ENCODE measurements at places on chromosomes 11 and 22.

DNA sequence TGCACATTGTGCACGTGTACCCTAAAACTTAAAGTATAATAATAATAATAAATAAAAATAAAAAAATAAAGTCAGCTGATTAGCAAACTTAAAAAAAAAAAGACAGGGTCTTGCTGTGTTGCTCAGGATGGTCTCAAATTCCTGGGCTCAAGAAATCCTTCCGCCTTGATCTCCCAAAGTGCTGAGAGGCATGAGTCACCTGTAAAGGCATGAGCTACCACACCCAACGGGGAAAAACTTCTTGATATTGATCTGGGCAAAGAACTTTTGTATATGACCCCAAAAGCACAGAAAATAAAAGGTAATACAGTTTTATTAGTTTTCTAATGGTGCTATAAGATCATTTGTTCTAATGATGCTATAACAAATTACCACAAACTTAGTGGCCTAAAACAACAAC is 46.1 kb downstream of the ENTHD1 start:
- no peaks in the 10 kb centered on the region for H3K4me1 ChIP-seq
- no peaks in the 10 kb centered on the region for H3K27me3 ChIP-seq

GRCh38 chr11:93668171-93668570 is 6.7 kb downstream of the CEP295 start:
- H3K27me3 ChIP-seq = no peaks in the 10 kb centered on the region
- no peak overlapping the region for H3K27ac ChIP-seq
- DNase-seq = no peak
- H3K4me3 ChIP-seq = no peak overlapping the region
- no peaks in the 10 kb centered on the region for H3K4me1 ChIP-seq

GRCh38 chr11:269146-269890 is 8.9 kb upstream of the NLRP6 start:
- H3K36me3 ChIP-seq = no peaks in the 10 kb centered on the region
- peaks cover 22% of the 10 kb centered on the region for H3K4me1 ChIP-seq
- H3K27me3 ChIP-seq = no peaks in the 10 kb centered on the region
- peak overlapping the region; percentile 78 for H3K27ac ChIP-seq

- H3K27ac ChIP-seq = peak overlapping the region; percentile 76
- peaks cover 50% of the 10 kb centered on the region for H3K4me1 ChIP-seq
- DNase-seq = peak; percentile 52
- no peaks in the 10 kb centered on the region for H3K27me3 ChIP-seq
- peak overlapping the region; percentile 72 for H3K4me3 ChIP-seq
These were observed 528 bp upstream of the ARRB1 start for GRCh38 chr11:75351791-75352587.

DNA sequence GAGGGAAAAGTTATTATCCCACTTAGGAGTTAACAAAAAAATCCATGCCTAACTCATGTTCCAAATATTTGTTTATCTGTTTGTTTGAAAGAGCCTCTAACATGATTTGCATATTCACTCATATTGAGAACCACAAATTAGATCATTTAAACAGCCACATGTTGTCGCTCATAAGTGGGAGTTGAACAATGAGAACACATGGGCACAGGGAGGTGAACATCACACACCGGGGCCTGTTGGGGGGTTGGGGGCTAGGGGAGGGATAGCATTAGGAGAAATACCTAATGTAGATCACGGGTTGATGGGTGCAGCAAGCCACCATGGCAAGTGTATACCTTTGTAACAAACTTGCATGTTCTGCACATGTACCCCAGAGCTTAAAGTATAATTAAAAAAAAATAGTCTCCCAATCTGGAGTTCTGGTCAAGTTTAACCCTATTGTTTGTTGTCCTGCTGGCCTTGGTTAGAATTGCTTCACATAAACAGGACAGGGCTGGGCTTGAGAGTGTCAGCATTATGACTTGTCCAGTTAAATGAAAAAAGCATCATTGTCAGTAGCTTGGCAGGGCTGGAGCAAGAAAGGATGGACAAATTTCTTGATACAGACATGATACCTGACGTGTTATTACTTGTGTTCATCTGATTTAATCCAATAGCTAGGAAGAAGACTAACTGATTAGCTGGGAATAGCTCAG is 57.8 kb upstream of the PSMA1 start:
- H3K4me1 ChIP-seq = peaks cover 44% of the 10 kb centered on the region
- H3K27ac ChIP-seq = peak overlapping the region; percentile 52
- no peaks in the 10 kb centered on the region for H3K36me3 ChIP-seq
- H3K27me3 ChIP-seq = no peaks in the 10 kb centered on the region
- no peak for DNase-seq
- peak overlapping the region; percentile 13 for H3K4me3 ChIP-seq

DNA sequence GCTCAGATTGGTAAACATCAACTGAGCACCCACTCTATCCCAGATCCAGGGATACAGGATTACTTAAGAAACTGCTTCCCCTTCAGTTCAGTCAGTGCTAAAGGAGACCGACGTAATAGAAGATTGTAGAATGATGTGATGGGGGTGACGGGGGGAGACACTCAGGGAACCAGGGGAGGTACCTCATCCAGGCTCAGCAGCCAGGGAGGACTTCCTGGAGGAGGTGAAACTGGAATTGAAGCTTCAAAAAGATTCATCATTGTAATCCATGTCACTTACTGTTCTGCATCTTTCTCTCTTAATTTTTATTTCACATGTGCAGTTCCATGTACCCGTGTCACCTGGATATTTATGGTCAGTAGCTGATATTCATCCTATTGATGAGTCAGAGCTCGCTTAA is 19.1 kb upstream of the TEF start:
- H3K27ac ChIP-seq = no peak overlapping the region
- DNase-seq = no peak
- H3K36me3 ChIP-seq = no peaks in the 10 kb centered on the region
- peaks cover 4% of the 10 kb centered on the region for H3K4me1 ChIP-seq

GRCh38 chr11:43943931-43944751 is 1.7 kb downstream of the C11orf96 start:
- H3K27ac ChIP-seq = no peak overlapping the region
- H3K36me3 ChIP-seq = no peaks in the 10 kb centered on the region
- peaks cover 8% of the 10 kb centered on the region for H3K4me1 ChIP-seq
- no peak for DNase-seq

- H3K36me3 ChIP-seq = no peaks in the 10 kb centered on the region
- H3K27ac ChIP-seq = peak overlapping the region; percentile 69
These were observed 3.8 kb downstream of the RSPH14 start for GRCh38 chr22:23137905-23138561.

DNA sequence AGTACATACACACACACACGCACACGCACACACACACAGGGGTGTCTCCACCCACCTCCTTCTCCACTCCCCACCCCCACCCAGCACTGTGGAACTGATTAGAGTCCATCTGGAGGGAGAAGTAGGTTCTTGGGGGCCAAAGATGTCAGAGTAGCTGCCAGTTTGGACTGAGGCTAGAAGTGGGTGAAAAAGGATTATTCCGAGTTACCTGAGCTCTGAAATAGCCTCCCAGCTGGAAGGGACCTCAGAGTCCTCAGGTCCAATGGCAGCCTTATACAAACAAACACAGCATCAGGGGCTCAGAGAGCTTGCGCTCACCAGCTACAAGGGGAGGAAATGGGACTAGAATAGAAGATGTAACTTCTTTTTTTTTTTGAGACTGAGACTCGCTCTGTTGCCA is 20.8 kb downstream of the IL10RA start:
- H3K4me3 ChIP-seq = peak overlapping the region; percentile 3
- H3K27me3 ChIP-seq = no peaks in the 10 kb centered on the region
- H3K36me3 ChIP-seq = no peaks in the 10 kb centered on the region
- H3K27ac ChIP-seq = no peak overlapping the region

- DNase-seq = no peak
- no peak overlapping the region for H3K27ac ChIP-seq
- peaks cover 5% of the 10 kb centered on the region for H3K27me3 ChIP-seq
- H3K4me1 ChIP-seq = peaks cover 27% of the 10 kb centered on the region
- H3K4me3 ChIP-seq = no peak overlapping the region
These were observed 11.2 kb downstream of the RTN4RL2 start for GRCh38 chr11:57471496-57471895.

DNA sequence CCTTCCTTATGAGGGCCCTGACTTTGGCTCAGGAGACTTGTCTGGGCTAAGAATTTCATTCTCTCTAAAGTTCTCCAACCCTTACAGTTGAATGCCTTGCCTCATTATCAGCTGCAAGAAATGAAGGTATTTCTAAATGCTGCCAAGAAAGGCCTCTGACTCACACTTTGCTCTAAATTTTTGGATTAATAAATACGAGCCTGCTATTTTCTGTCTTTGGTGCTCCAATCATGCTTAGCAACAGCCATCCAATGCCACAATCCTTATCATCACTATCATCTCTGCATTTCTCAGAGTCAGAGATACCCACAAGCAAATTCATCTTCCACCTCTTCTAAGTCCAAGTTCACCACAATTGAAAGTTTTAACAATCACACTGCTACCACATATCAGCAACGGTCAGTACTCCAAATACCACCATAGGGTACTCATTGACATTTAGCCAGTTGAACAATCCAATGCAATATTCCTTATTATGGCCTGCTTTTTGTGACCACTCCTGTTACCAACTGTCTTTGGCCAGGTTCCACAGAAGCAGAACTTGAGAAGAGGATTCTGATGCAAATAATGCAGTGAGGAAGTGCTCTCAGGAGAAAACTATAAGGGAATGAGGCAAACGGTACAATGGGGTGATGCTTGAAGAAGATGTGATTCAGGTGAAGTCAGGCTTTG is 5.7 kb downstream of the PATE2 start:
- no peak overlapping the region for H3K27ac ChIP-seq
- H3K4me3 ChIP-seq = no peak overlapping the region
- DNase-seq = no peak
- no peaks in the 10 kb centered on the region for H3K4me1 ChIP-seq

- H3K27me3 ChIP-seq = no peaks in the 10 kb centered on the region
- no peaks in the 10 kb centered on the region for H3K36me3 ChIP-seq
- H3K4me3 ChIP-seq = no peak overlapping the region
- H3K27ac ChIP-seq = no peak overlapping the region
- DNase-seq = no peak
These were observed 51.9 kb downstream of the SLC1A2 start for GRCh38 chr11:35367491-35367890.

DNA sequence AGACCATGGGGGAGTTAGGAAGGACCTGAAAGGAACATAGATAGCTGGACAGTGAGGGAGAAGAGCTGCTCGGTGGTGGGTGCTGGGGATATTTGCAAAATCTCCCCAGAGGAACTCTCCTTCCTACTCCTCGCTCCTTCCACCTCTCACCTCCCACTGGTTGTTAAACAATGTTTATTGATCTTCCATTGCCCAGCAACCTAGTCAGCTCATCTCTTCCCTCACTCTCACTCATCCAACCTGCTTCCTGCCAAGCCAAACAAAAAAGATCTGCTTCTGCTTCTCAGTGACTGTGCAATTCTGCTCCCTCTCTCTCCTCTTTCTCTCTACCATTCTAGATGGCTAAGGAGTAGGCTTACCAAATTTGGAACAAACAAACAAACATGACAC is 115.0 kb downstream of the SLC1A2 start:
- no peaks in the 10 kb centered on the region for H3K27me3 ChIP-seq
- peaks cover 9% of the 10 kb centered on the region for H3K4me1 ChIP-seq
- no peaks in the 10 kb centered on the region for H3K36me3 ChIP-seq
- DNase-seq = no peak

GRCh38 chr11:27471589-27472397 is 797 bp downstream of the LGR4 start:
- H3K27ac ChIP-seq = peak overlapping the region; percentile 45
- no peaks in the 10 kb centered on the region for H3K27me3 ChIP-seq
- DNase-seq = peak; percentile 23
- H3K36me3 ChIP-seq = no peaks in the 10 kb centered on the region
- peaks cover 9% of the 10 kb centered on the region for H3K4me1 ChIP-seq
- H3K4me3 ChIP-seq = peak overlapping the region; percentile 69

DNA sequence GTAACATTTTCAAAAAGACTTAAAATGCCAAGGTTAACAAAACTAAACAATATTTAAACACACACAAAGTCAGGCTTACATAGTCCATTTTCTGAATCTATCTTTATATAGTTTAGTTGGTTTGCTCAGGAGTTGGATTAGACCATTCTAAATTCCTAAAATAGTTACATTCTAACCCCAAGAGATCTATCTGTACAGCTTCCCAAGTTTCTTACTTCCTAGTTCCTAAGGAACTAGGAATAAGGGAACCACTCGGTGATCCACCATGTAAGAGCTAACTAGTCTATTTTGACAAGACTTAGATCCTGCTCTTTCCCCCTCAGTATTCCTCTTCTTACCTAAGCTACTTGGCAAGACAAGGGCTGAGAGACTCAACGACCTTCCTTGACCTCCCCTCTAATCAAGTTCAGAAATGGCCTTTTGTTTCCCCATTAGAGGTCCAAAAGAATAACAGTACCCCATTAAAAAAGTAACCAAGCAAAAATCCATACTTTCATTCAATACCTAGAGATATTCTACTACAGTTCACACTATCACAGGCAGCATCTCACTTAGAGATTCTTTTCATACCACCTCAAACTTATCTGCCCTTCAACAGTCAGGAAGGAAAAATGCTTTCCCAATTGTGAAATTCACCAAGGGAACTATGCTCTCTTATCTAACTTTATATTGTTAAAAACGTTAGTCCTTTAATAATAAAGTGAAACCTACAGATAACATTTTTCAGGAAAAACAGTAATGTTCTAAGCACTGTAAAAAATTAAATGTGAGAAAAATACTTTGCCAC is 253.1 kb downstream of the TTC28 start:
- H3K27ac ChIP-seq = no peak overlapping the region
- no peaks in the 10 kb centered on the region for H3K4me1 ChIP-seq
- H3K36me3 ChIP-seq = no peaks in the 10 kb centered on the region
